Stimulated activated CD4-positive, alpha-beta T cell treated with anti-CD3 and anti-CD28 coated beads, Interleukin-4, amount 100 ng/mL, for 48 hours (primary cell): ENCODE measurements at places on chromosomes 13 and 19.

DNA sequence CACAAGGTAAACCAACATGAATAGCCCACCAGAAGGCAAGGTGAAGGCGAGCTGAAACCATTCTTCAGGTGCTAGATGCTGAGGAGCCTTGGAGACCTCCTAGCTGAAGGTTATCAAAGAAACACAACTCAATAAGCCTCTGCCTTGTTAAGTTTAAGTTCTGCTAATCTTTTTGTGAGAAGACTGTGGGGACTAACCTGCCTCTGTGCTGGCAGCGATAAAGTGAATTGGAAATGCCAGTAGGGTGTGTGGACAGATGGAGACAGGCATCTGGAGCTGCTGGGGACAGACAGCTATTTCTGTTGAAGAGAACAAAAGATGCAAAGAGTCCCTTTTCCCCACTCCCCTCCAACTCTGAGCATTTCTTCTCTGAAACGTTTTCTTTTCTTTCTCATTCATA, 33.5 kb upstream of the FLT1 start:
- no peak for DNase-seq

DNA sequence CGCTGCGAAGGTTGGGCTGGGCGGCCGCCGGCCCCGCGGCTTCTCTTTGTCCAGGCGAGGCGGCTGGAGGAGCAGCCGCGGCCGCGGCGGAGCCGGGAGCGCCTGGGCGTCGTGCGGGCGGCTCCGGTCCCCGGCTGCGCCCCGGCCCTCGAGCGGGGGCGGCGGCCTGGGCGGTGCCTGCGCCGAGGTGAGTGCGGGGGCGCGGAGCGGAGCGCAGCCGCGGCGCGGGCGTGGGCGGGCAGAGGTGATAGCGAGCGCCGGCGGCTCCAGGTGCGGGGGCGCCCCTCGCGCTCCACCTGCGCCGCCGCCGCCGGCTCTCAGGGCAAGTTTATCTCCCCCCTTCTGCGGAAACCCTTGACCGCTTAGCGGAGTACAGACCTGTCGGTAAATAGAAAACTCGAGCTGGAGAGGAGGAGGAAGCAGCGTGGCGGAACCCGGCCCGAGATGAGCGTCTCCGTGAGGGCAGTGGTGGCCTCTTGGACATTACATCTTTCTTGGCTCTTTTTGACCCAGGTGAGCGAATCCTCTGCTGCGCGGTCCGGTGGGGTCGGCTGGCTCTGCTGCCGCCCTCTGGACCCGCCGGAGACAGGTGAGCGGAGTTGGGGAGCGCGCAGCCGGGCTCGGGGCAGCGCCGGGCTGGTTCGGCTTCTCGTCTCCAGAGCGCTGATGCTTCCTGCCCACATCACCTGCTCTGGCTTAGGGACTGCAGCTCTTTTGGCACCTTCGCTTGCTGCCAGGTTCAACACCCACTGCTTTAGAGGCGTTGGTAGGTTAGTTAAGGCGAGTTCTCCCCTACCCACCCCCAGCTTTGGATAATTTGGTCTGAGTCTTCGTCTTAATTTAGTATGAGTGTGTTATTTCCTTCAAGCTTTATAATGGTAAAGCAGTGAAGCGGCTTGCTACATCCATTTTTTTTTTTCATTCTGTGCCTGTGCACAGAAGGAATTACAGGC, at the start of gene MTUS2:
TSS of gene MTUS2 (plus strand) at position 241 of the 953 bp plus-strand sequence.
- DNase-seq = peak; percentile 1

DNA sequence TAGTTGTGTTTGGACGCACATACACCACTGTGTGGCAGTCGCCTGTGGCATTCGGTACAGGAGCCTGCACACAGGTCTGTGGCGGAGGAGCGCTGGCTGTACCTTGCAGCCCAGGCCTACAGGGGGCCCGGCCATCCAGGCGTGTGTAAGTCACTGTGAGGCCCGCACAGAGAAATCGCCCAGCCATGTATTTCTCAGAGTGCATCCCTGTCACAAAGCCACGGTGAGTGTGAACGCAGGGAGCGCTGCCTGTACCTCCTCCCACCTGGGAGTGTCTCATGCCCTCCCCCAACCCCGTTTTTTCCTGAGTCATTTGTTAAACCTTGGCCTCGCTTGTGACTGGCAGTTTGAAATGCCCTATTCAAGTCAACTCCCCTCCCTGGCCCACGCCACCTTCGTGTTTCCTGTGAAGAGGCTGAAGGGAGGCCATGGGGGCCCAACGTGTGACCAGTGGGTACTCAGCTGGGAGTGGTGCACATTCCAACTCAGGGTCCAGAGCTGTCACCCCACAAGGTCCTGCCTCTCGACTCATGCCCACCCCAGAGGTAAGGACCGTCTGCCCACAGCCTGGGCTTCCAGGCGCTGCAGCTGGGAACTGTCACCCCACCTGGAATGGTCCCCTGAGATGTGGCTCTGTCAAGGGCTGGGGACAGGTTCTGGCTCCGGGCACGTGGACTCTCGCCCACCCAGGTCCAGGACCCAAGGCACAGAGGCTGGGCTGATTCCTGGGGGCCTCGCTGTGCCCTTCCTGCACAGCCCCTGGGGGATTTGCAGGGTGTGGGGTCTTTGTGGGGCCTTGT, 11.6 kb upstream of the RASA3 start:
- peak; percentile 44 for DNase-seq

DNA sequence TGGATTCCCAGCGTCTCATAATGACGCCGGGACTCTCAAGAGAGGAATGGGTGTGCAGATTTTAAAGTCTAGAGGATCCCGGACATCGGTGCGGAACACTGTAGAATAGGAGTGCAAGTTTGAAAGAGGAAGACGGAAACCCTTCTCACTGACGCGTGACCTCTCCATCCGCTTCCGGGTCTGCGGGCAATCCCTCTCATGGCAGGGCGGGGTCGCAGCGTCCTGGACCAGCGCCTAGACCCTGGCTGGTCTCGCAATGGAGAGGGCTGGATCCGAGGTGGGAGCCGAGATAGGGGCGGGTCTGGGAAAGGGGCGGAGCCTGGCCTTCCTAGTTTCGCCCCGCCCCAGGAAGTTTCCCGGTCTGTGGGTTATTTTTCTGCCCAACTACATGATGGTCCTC, 4.6 kb upstream of the ZNF845 start:
- no peak for DNase-seq

DNA sequence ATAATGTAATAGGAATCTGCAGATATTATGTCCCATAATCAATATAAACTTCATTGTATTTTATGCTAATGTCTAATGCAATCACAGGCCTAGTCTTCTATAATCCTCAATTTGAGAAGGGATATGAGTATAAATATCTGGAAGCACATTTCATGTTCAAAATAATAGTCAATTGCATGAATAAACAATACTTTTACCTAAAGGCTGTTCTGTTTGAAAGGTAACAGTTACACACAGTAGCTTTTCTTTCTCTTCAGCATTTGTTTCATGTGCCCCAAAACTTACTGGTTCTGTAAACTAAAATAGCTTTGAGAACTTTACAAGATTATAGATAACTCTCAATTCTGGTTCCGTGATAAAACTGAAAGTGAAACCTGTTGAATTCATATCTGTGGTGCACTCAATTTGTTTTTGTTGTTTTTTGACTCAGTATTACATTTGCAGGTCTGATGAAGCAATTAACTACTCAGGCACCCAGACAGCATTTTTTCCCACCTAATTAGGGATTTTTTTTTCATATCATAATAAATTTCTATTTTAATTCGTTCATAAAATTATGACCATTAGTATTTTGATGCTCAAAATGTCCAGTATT, 1193.8 kb downstream of the SLITRK1 start:
- DNase-seq = no peak

DNA sequence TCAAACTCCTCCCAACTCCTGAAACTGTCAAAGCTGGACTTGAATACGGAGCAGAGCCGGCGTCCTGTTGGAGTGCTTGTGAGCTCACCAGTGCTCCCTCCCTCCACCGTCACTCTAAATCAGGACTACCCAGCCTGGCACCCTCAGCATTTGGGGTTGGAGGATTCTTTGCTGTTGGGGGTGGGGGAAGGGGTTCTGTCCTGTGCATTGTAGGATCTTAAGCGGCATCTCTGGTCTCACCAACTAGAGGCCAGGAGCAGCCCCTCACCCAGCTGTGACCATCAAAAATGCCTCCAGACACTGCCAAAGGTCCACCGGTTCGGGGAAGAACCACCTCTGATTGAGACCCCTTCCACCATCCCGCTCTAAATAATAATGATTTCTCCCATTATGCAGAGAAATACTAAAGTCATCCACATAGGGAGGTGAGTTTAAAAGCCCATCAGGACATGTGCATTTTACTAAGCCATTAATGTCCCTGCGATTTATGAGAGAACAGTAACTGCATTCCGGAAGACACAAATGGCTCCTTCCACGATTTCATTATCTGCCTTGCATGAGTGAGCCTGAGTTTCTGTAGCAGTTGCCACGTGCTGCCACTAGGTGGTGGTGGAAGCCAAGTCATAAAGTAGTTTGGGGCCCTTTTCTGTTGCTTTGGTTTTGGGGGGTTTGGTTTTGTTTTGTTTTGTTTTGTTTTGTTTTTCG, 16.1 kb upstream of the USP29 start:
- peak; percentile 27 for DNase-seq

- DNase-seq = no peak
Measured at GRCh38 chr13:28597641-28598040, 61.3 kb upstream of the POMP start.

DNA sequence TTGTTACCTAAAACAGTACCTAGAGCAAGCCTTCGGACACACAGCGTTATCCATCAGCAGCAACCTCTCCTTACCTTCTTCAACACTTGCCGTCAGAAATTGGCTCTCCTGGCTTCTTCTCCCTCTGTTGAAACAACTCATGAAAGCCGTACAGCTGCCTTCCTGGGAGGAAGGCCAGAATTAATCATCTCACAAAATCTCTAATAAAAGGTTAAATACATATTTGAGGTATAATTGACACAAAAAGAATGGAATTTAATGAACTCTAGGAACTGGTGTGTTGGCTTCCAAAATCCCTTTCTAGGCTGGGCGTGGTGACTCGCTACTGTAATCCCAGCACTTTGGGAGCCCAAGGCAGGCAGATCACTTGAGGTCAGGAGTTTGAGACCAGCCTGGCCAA, 37.3 kb upstream of the GTF2F2 start:
- DNase-seq = no peak

DNA sequence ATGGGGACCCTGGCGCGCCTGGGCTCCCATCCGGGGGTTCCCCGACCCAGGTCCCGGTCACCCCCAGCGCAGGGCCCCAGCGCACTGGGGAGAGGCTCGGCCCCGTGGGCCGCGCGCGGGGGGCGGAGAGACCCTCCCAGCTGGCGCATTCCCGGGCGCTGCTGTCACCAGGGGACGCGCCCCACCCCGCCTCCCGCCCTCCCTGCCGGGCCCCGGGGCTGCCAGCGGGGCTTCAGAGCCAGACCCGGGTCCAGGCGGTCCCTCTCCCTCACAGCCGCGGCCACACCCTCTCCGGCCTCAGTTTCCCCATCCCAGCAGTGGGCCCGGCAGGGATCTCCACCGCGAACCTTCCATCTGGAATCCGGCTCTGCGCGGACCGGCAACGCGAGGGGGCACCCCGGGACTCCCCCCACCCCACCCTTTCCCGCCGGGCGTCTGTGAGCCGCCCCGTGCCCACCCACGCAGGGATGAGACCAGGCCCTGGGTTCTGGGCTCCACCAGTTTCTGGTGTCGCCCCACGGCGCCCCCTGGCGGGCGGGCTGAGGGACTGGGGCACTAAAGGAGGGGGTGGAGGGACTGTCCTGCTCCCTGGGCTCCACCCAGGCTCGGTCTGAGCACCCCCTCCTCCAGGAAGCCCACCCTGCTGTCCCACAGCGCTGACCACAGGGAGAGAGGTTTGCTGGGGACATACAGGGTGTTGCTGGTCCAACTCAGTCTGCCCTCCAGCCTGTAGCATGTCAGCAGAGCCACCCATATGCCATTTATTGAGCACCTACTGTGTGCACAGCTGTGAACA, 878 bp upstream of the ADAMTSL5 start:
- DNase-seq = peak; percentile 74

- DNase-seq = no peak
Measured at GRCh38 chr19:49985871-49986270, 24.9 kb upstream of the SIGLEC11 start.

- no peak for DNase-seq
Measured at GRCh38 chr13:103246581-103247200, 180.5 kb upstream of the SLC10A2 start.

GRCh38 chr13:90710164-90710759, 637.2 kb upstream of the MIR17HG start:
- no peak for DNase-seq

DNA sequence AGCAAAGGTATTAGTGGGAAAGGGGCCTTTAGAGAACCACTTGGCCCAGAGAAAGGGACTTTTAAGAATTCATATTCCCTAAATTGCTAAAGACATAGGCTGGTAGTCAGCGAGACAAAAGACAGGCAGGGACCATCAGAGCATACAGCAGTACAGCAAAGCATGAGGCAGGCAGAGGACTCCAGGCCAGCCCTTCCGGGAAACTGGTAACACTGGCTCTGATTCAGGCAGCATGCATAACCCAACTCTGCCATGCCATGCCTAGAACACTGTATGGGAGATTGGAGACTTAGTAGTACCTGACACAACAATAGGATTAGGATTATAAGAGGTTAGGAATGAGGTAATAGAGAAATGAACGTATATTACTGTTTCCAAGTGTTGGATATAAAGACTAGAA, 34.9 kb downstream of the CAB39L start:
- no peak for DNase-seq

GRCh38 chr13:44331912-44332851, 41.4 kb upstream of the SERP2 start:
- no peak for DNase-seq

GRCh38 chr13:113742445-113743120, 16.4 kb upstream of the TMEM255B start:
- no peak for DNase-seq
